ENCODE measurements at places on chromosomes 13 and 19. TPM values are rescaled to one million over a fixed set of nuclear protein-coding genes. Genes with fewer than 3 reads are reported as not detected.

- DNase-seq = no peak
These were observed 31.2 kb downstream of the RCBTB2 start for GRCh38 chr13:48501705-48502104.

DNA sequence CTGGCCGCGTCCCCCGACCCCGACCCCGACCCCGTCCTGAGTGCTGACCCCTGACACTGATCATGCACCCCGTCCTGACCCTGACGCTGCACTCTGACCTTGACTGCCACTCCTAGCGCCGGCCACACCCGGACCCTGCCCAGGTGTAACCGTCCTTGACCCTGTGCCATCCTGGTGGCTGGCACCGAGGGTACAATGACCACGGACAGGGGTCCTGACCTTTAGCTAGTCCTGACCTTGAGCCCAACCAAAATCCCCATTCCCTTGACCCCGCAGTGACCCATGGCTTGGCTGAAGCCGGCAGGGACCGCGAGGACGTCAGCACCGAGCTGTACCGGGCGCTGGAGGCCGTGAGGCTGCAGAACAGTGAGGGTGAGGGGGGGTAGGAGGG is 25.9 kb downstream of the CLEC4M start:
- DNase-seq = no peak

DNA sequence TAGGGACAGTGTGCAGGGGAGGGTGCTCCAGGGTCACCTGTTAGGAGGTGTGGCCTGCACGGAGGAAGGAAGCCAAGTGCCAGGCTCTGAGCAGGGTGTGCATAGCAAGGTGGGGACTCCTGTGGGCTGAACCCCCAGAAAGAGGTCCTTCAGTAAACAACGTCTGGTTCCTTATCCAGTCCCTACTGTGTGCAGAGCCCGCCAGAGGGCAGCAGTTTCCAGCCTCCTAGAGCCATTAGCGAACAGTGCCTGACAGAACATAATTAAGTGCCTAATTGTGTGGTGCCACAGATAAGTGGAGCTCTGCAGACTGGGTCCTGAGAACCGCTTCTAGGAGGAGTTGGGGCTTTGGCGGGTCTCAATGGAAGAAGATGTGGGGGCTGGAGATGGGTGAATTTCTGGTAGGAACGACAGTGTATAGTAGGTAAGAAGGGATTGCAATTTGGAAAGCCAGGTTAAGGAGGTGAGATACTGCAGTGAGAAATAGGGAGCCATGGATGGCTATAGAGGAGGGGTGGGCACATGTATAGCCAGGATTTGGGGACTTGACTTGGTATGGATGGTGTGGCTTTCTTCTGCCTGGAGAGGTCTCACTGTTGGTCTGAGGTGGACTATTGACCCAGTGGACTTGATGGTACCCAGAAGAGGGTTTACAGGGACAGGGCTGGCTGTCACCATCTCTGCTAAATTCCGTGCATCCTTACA is 323.1 kb downstream of the ZNF536 start:
- peak; percentile 42 for DNase-seq

The ZSCAN1 gene
- total RNA-seq = not detected

The OR7E24 gene
- not detected for total RNA-seq

GRCh38 chr13:30024125-30024865 is 173.9 kb upstream of the UBL3 start:
- no peak for DNase-seq

DNA sequence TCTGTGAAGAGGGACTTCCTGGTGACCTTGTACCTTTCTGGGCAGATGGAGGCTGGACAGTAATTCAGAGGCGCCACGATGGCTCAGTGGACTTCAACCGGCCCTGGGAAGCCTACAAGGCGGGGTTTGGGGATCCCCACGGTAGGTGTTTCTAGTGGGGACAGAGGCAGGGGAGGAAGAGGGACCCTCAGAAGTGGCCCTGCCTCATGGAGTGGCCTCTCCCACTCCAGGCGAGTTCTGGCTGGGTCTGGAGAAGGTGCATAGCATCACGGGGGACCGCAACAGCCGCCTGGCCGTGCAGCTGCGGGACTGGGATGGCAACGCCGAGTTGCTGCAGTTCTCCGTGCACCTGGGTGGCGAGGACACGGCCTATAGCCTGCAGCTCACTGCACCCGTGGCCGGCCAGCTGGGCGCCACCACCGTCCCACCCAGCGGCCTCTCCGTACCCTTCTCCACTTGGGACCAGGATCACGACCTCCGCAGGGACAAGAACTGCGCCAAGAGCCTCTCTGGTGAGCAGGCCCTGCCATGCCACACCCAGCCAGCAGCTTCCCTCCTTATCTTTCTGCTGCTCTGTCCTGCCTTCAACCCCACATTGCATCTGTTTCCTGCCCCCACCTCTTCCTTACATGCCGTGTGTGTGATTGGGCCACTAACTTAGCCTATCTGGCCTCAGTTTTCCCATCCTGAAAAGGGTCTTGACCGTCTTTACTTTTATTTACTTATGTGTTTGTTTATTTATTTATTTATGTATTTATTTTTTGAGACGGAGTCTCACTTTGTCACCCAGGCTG is 7.3 kb downstream of the ANGPTL4 start:
- DNase-seq = no peak

- no peak for DNase-seq
These were observed 14.0 kb downstream of the DPP9 start for GRCh38 chr19:4709440-4710280.

The NRTN gene
- 12.2 TPM for total RNA-seq

The LMTK3 gene
- not detected for total RNA-seq

DNA sequence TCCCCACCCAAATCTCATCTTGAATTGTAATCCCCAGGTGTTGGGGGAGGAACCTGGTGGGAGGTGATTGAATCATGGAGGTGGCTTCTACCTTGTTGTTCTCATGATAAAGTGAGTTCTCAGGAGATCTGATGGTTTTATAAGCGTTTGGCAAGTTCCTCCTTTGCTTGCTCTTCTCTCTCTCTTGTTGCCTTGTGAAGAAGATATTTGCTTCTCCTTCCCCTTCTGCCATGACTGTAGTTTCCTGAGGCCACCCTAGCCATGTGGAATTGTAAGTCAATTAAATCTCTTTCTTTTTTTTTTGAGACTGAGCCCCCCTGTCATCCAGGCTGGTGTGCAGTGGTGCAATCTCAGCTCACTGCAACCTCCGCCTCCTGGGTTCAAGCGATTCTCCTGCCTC is 34.4 kb downstream of the VSTM1 start:
- no peak for DNase-seq

DNA sequence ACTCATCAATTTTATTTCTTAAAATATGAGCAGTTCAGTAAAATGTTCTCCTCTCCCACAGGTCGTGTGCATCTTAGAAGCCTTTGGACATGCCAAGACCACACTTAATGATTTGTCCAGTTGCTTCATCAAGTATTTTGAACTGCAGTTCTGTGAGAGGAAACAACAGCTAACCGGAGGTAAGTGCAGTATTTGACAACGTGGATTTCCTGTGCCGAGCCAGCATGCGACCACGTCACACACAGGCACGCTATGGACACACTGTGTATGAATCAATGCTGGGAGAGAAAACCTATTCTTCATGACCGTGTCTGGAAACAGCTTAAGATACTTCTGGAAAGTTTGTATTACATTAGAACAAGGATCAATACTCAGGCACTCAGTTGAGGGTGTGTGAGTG is 268.5 kb downstream of the MYO16 start:
- no peak for DNase-seq

- DNase-seq = no peak
These were observed 1.1 kb upstream of the CALR start for GRCh38 chr19:12937093-12937926.

The FFAR3 gene
- total RNA-seq = 1.6 TPM

DNA sequence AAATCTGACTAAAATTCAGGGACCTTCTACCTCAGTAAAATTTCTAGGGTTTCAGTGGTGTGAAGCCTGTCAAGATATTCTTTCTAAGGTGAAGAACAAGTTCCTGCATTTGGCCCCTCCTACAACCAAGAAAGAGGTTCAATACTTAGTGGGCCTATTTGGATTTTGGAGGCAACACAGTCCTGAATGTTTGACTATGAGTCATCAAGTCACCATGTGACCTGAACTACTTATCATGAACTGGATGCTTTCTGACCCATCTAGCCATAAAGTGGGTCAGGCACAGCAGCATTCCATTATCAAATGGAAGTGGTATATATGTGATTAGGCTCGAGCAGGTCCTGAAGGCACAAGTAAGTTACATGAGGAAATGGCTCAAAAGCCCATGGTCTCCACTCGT is 163.0 kb upstream of the IRS2 start:
- no peak for DNase-seq

DNA sequence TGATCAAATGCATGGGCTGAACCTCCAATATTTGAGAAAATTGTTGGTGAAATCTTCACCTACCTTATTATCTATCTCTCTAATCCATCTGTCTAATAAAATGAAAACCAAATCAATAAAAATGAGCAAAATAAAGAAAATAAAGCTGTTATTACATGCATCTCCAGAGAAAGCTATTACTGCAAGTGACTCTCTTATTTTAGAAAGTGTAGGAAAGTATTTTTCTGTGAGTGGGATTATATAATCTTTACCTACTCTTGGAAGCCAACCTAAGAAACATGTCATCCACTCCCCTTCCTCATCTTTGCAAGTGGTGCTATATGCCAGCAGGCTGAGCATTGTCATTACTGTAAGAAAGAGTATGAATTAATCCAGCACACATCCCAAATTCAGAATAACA is 191.5 kb upstream of the RFC3 start:
- no peak for DNase-seq

DNA sequence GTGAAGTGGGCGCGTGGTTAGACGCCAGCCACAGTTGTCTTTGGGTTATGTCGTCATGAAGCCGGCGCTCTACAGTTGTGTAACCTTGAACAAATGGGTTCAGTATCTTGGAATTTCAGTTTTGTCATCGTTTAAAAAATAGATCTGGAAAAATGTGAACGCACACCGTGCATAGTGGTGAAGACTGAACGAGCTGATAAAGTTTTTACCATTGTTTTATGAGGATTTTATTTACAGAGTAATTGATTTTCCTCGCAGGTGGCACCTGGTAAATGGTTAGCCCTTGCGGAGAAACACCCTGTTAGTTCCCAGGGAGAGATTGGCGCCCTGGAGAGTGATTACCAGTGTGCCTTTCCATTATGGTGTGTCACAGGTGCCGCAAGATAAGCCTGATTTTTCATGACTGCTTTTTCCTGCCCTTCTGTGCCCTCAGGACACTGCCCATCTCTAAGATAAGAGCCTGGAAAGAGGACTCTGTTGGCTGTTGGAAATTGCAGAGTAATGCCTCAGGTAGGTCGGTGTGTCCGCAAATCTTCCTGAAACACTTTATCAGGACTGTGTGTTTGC is 577 bp downstream of the ZNF181 start:
- no peak for DNase-seq

The ZNF536 gene
- total RNA-seq = 8.9 TPM

DNA sequence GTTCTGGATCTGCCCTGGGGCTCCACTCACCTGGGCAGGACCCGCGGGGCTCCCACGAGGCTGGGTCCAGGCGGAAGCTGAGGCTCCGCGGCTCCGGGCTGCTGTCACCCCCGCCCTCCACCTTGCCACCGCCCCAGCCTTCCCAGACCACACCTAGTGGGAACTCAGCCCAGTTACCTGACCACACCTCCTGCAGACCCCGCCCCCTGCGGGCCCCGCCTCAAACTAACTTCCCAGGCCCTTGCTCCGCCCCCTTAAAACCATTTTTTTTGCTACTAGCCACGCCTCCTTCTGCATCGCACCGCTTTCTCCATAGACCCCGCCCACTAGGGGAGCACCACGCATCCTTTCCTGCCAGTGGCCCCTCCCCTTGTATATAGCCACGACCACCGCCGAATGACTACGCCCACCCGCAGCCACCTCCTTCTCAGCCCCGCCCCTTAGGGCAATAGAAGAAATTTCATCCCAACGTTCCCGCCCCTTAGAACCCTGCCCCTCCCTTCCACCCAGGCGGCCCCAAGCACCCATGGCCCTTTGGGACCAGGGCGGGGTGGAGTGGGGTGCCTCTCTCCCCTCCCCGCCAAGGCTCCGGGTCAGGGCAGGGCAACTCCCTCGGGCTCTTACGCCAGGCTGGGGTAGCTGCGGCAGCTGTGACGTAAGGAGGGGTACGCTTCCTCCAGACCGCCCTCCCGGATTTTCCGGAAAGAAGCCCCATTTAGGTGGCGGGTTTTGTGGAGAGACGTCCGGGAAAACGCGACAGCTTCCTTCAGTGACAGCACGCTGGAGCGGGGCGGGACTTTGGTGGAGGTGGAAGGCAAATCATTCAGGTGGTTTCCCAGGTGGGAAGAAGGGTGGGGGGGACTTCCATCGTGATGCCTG is at the start of gene SH2D3A:
Gene SH2D3A, minus strand, starts transcription at position 79 of the 879 bp plus-strand sequence. CDS start 3,687 bp downstream, outside the sequence.
- peak; percentile 70 for DNase-seq

DNA sequence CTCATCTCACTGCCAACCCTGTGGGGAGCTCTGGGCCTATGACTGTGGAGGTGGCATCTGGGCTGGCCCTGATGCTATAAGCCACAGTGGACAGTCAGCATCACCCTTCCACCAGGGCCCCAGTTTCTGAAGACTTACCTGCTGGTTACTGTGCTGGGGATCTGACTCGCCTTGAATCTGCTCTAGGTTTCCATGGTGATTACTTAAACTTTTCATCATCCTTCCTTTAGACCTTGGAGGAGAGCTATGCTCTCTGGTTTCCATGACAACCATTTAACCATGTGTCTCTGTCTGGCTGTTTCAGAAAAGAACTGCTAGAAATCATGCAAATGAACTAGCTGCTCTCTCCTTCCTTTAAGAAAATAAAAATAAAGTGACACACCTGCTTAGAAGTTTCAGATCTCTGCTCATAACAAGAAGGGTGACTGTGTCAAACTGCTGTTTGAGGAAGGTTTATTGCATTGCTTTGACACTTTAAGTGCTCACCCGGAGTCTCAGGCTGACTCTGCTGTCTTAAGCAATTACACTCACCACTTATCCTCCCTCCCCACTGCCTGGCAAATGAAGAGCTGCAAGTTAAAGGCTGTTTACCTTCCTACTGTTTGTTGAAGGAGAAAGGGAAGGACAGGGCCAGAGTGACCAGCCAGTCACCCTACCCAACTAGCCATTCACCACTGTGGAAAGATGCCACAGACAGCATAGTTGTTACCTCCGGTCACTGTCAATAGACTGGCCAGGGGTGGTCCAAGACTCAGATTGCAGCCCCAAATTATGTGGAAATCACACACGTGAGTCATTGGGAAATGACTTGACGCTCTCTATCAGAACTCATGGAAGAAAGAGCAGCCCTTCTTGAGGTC is 87.6 kb downstream of the HSPH1 start:
- no peak for DNase-seq

DNA sequence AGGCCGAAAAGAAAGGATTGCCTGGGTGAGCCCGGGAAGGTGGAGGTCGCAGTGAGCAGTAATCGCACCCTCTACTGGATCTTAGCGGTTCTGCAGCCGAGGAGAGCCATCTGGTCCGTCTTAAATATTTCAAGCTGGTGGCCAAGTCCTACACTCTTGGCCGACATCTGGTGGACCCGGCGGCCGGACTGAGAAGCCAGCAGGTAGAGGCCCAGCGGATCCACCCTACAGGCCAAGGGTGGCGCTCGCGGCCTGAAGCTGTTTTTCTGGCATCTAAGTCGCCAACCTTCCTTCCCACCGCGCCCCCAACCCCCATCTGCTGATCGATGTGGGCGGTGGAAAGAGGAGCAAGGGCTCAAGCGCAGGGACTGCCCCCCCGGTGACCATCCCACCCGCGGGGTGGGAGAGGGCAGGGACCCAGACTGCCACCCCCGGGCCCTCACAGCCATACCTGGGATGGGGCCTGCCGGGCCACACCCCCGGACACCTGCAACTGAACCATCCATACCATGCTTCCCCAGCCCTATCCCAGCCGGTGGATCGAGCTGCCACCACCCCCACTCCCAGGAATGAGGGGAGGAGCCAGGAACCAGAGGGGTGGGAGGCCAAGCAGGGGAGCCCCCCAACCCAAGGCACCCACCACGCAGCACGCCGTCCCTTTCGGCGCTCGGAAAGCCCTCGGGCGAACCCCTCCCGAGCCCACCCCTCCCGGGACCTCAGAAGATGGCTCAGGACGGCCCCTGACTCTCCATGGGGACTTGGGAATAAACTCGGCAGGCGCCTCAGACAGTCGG is 46.3 kb upstream of the ZNF730 start:
- DNase-seq = peak; percentile 68

The GNG8 gene
- total RNA-seq = not detected
